Hippocampal formation (tissue), 2 donors: ENCODE measurements at places on chromosomes 5 and 9.

GRCh38 chr9:99112750-99113413 lies 8.0 kb downstream of the TGFBR1 start:
- DNase-seq, result no peak

- DNase-seq, result no peak
These were observed 94.9 kb downstream of the HTR4 start for GRCh38 chr5:148559461-148559860.

GRCh38 chr5:137491121-137491520 lies 8.0 kb downstream of the SPOCK1 start:
- no peak for DNase-seq

DNA sequence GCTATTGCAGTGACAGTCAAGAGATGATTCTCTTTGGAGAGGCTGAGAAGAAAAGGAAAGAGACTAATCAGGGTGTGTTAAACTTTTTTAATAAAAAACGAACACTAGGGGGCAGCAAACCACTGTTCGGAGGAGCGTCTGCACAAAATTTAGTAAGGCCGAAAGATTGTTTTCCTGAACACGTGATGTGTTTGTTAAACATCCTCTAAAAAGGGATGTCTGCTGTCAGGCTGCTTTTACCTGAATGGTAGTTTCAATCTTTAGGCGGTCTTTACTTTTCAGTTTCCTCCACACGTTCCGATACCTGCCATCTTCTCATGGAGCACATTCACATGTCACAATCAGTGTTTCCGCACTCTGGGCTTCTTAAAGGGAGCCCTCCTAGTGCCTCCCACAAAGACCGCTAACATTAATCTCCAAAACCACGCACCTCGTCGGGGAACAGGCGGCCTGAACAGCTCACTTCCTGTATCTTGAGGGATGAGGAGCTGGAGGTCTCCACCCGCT lies 125.2 kb downstream of the GPBP1 start:
- DNase-seq, result peak; percentile 11

- no peak for DNase-seq
These were observed 14.0 kb upstream of the GSN start for GRCh38 chr9:121253821-121254501.

DNA sequence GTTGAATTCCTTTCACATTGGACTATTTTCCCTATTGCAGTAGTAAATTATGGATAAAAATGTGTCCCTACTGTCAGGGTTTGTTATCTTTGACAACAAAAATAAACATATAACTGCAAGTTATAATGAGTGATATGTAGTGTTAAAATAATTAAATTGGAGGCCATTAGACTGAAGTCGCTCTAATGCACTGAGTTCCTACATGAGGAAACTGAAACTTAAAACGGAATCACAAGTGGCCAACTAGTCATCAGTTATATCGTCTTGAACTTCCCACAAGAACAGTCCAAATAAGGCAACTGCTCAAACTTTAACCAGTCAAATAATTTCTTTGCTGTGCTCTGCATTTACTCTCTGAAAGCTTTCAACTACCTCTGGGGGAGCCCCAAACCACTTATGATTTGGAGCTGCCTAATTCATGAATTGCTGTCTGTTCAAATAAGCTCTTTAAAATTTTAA lies 2.1 kb upstream of the IFT74 start:
- DNase-seq, result no peak

GRCh38 chr5:142686968-142687367 lies 1.1 kb upstream of the FGF1 start:
- DNase-seq, result no peak

GRCh38 chr5:59800347-59800893 lies 93.1 kb downstream of the PDE4D start:
- no peak for DNase-seq
